ENCODE measurements at places on chromosomes 1 and 21.

DNA sequence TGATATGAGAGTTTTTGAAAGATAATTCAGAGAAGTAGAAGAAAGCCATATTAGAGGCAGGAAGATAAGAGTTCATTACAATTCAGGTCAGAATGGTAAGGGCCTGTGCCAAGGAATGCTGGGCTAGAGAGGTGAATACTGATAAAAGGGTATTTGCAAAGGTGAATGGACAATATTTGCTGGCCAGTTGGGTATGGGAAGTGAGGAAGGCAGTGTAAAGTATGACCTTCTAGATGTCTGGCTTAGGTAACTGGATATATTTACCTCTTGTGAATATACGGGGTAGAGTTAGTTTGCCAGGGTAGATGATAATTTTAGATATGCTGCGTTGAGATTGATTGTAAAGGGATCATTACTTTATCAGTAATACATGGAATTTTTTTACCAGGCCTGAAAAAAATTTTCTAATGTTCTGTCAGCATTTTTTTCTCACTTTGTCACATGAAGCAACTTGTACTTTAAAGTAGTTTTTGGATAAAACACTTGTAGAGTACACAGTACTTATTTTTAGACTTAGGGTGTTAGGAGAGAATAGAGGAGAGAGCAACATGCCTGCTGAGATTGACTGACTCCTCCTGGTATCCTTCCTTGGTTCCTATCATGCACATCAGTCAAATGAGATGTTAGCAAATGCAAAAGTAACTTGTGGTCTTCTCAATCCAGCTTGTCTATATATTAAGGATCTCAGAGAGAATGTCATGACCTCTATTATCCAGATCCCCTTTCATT lies 14.1 kb downstream of the RTCA start:
- no peak for DNase-seq

- DNase-seq: no peak
Observed at GRCh38 chr1:59261537-59261936, 35.4 kb upstream of the FGGY start.

DNA sequence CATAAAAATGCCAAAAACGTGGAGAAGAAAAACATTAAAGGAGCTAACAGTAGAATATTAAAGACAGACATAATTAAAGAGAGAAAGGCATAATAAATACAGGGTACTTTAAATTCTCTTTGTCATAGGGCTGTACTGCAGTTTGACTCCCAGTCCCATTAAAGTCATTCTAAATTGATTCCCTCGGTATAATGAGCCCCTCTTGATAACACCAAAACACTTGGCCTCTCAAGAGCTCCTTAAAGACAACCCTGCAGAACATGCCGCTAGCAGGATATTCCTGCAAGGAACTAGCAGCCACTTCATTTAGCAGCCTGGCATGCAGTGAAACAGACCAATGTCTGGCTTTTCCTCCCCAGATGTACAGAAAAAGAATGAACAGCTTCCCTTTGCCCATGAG lies 273.8 kb upstream of the ESRRG start:
- no peak for DNase-seq

DNA sequence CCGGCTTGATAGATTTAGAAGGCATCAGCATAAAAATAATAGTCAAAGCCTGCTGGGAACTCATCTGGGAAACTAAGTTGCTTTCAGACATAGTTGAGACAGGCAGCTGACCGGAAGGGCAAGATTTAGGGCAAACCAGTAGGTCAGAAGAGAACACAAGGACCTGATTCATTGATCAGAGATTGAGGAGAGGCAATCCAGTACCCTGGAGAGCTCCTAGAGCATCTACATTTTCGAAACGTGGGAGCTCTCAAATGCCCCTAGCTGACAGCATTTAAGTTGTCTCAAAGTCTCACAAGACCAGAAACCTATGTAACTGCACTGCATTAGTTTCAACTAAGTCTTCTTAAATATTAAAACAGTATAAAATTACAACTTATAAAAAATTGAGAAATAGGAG lies 22.9 kb upstream of the MTF2 start:
- DNase-seq: no peak

GRCh38 chr1:172487550-172487949 lies 43.7 kb upstream of the PIGC start:
- no peak for DNase-seq

DNA sequence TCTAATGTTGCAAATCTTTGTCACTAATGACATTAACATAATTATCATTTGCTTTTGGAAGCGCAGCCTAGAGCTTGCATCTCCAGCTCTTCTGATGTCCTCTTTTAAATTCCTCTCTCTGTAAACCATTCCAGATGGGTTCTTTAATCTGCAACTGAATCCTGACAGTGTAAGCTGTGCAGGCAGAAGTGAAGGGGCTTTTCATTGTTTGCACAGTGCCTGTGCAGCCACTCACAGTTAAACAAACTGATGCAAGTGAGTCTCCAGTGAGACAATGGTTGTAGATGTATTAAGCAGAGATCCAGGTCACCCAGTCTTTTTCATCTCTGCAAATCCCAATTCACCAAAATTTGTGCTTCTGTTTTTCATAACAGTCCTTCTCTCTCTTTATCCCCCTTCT lies 22.5 kb upstream of the FCRL5 start:
- DNase-seq: no peak

DNA sequence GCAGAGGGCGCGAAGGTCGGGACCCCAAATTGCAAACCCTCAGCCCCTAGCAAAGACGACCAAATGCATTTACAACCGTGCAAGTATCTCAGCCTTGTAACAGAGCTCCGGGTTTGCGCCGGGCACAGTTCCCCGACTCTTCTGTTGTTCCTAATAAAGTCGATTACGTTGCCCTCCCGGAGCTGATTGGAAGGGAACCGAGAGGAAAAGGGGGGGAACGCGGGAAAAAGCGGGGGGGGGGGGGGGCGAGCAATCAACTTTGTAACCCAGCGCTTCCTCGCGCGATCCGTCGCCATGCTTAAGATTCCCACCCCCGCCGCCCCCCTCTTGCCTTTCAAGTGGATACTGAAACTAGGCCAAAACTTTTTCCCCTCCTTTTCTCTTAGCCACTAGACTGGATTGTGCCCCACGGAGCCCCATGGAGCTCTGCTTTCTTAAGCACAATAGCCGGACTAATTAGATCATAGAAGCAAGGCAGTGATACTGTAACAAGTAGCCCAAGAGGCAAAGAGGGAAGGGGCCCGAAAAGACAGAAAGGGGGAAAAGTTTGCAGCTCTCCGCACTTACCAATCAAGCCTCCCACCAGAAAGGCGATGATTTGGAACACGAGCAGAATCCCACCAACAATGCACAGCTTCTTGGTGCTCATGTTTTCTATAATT lies 565 bp downstream of the WLS start:
- no peak for DNase-seq

GRCh38 chr1:150928286-150928685 lies 2.1 kb downstream of the SETDB1 start:
- no peak for DNase-seq

DNA sequence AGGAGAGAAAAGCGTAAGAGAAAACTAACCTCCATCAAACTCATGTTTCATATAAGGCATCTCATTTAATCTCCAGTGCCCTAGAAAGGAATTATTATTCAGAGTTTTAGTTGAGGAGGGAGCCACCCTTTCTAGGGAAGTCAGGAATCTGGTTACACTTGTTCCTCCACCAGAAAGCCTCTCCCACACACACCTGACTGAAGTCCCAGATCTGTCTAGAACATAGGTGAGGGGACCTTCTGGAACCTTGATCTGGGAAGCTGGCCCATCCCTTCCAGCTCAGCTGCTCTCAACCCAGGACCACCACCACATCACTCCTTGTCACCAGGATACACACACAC lies 1.9 kb upstream of the DENND2D start:
- DNase-seq: no peak

- DNase-seq: no peak
Observed at GRCh38 chr1:20477348-20478056, 8.5 kb downstream of the CAMK2N1 start.

DNA sequence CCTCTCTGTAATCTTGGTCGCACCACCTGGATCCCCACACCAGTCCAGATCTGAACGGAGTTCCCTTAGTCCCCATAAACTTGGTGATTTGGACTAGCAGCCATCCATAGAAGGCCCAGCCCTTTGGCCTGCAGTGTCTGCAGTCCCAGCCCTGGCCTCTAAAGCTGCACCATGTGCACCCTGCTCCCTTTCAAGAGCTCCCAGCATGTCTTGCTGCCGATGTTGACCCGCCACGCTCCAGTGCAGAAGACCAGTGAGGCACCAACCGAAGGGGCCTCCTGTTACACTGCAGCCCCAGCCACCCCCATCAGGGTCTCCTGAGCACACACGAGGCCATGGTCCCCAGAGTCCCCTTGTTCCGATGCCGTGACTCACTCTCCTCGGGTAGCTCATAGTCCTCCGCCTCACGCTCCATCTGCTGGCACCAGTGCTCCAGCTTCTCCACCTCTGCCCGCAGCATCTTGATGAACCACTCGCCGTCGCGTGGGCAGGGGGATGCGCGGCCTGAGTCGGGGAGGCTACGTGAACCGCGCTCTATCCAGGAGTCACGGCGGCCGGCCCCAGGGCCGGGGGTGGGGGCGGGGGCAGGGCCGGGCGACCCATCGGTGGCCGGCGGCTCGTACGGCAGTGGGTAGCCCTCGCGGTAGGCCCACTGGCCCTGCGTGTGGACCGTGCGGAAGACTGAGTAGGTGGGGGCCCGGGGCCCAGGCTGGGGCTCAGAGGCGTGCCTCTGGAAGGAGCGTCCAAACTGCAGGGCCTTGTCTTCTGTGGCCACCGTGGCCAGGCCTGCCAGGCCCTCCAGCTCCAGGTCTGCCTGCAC lies 8.9 kb upstream of the SMIM12 start:
- no peak for DNase-seq

- DNase-seq: no peak
Observed at GRCh38 chr1:59443310-59443709, 146.4 kb downstream of the FGGY start.

DNA sequence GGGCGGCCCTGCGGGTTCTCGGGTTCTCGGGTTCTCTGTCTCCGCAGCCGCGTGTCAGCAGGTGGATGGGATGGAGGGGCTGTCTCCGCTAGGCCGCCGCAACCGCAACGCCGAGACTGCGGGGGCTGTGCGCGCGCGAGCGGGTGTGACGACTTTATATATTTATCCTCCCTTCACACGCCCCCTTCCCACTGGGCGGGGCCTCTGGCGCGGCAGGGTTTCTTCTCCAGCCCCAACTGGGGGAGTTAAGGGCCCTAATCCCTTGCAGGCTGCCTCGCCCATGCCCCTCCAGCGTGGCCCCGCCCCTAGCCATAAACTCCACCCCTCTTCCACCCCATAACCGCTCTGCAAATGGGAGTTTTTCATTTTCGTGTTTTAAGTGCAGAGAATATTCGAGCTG lies 3.4 kb downstream of the IGSF21 start:
- no peak for DNase-seq

- no peak for DNase-seq
Observed at GRCh38 chr1:4760088-4760487, 105.7 kb downstream of the AJAP1 start.

- DNase-seq: no peak
Observed at GRCh38 chr1:219391297-219391696, 217.6 kb downstream of the LYPLAL1 start.

- peak; percentile 31 for DNase-seq
Observed at GRCh38 chr1:16082283-16083038, 9.0 kb upstream of the FAM131C start.

GRCh38 chr1:193432979-193433587 lies 246.7 kb upstream of the B3GALT2 start:
- no peak for DNase-seq

DNA sequence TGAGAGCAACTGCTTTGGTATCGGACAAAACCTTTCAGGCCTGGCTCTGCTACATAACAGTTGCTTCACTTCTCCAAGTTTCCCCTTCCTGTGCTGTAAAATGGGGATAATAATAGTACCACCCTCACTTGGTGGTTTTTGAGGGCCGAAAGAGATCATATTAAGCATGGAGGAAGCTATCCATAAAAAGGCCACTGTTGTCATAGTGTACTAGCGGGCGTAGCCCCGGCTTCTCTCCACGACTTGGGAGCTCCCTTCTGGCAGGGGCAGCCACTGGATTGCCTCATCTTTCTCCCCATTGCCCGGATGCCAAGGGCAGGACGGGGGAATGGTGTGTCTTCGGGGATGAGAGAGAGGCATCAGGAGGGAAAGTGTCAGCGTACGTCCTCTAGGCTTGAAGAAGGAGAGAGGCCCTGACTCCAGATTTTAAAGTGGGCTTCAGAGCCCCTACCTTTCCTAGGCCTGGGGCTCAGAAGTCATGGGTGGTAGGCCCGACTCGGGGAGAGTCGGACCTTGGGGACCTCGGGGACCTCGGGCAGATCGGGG lies 548 bp upstream of the MFSD2A start:
- DNase-seq: no peak

DNA sequence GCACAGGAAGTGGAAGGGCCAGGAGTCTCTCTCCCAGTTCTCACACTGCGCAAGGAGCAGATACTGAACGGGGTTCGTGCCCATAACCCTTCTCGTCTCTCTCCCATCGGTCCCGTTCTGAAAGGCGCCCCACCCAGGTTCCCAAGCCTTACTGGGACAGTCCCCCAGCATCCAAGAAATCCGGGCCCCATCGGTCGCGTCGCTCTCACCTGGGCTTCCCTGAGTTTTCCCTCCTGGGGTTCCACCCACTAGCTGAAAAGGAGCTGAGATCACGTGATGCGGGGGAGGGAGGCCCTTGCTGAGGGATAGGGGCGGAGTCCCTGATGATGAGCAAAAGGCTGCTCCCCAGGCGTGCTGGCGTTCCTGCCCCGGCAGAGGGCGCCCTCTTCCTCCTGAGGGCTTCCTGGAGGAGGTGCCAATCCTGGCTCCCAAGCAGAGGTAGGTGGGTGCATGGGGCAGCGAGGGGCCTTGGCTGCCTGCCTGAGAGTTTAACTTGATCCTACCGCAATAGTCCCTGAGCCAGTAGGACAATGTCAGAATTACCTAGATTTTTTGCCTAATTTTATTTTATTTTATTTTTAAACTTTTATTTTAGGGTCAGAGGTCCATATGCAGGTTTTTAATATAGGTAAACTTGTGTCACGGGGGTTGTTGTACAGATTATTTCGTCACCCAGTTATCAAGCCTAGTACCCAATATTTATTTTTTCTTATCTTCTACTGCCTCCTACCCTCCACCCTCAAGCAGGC lies at the start of gene SPOCD1:
Gene SPOCD1 (minus strand): TSS at position 271 of the 749 bp plus-strand sequence. CDS start 689 bp downstream, outside the sequence.
- peak; percentile 56 for DNase-seq

DNA sequence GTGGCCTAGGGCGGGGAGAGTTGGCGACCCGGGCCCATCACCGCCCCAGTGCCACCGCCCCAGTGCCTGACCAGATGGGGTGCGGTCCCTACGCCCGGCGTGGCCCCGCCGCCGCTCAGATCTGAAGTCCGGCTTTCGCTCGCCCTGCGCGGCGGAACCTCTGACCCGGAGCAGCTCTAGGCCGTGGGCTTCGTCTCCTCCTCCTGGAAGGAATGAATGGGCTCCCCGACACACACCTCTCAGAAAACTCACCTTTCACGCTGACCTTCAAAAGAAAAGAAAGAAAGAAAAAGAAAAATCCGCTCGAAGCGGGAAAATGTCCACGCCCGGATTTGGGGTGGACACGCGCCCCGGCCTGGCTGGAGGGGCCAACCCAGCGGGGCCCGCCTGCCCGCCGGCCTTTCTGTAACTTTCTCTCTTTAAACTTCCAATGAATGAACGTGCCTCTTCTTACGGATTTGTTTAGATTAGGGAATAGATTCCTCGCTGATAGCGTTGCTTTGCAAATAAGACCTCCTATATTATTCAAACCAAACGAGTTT lies 5.4 kb upstream of the SIM2 start:
- DNase-seq: no peak

- DNase-seq: no peak
Observed at GRCh38 chr1:200786788-200787187, 48.1 kb downstream of the CAMSAP2 start.

- no peak for DNase-seq
Observed at GRCh38 chr1:236073307-236073897, 8.5 kb upstream of the NID1 start.

GRCh38 chr1:70043804-70044203 lies 161.6 kb downstream of the LRRC40 start:
- no peak for DNase-seq

- DNase-seq: no peak
Observed at GRCh38 chr1:116529681-116530080, 41.1 kb downstream of the CD58 start.
